ENCODE measurements at places on chromosomes 13 and 19.

GRCh38 chr13:45269204-45269603, 68.4 kb upstream of the KCTD4 start:
- DNase-seq = peak; percentile 71

GRCh38 chr19:39996218-39996810, 546 bp upstream of the ZNF546 start:
- peak; percentile 44 for DNase-seq

DNA sequence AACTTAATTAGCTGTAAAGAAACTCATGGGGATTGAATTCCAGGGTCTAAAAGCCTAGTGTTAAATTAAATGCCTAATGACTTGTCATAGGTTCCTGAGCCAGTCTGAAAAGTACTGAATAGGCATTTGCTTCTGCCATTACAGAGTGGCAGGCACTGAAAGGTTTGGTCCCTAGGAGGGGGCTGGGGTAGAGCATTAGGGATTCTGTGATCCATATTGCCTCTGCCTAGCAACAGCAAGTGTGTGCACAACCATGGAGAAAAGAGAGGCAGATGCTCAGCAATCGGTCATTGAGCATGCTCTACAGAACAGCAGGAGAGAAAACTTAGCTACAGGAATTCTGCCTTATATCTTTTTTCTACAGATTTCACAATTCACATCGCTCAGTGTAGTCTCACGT, 133.5 kb downstream of the TRPC4 start:
- DNase-seq = no peak

- no peak for DNase-seq
Observed at GRCh38 chr19:6769006-6769619, 1.9 kb upstream of the SH2D3A start.

DNA sequence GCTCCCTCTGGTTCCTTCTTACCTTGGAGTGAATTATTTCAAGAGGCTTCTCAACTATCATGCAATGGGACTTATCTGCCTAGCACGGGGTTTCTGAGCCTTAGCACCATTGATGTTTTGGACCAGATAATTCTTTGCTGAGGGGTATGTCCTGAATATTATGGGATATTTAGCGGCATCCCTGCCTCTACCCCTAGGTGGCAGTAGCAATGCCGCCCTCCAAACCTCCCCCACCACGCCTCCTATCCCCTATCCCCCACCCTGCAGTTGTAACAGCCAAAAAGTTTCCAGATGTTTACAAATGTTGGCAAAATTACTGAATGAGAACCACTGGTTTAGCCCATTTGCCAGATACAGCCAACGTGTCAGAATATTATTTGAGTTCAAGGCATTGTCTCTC, 125.5 kb downstream of the POSTN start:
- no peak for DNase-seq

- no peak for DNase-seq
Observed at GRCh38 chr13:41386211-41386610, 71.1 kb upstream of the RGCC start.

DNA sequence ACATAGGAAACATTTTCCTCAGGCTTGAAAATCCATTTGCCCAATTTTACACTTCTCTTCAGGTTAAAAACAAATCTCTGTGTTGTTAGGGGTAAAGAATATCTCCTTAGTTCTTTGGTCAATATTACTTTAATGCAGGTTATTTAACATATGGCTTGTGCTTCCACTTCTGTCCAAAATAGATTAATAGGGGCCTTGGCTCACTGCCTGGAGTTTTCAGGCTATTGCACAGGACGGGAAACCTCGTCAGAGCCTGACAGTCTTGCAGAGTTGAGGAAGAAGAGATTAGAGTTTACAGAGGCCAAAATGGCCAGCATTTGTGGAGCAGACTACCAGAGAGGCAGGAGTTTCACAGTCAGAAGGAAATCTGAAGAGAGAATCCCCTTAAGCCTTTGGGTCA, 863.9 kb upstream of the GPC6 start:
- DNase-seq = no peak

DNA sequence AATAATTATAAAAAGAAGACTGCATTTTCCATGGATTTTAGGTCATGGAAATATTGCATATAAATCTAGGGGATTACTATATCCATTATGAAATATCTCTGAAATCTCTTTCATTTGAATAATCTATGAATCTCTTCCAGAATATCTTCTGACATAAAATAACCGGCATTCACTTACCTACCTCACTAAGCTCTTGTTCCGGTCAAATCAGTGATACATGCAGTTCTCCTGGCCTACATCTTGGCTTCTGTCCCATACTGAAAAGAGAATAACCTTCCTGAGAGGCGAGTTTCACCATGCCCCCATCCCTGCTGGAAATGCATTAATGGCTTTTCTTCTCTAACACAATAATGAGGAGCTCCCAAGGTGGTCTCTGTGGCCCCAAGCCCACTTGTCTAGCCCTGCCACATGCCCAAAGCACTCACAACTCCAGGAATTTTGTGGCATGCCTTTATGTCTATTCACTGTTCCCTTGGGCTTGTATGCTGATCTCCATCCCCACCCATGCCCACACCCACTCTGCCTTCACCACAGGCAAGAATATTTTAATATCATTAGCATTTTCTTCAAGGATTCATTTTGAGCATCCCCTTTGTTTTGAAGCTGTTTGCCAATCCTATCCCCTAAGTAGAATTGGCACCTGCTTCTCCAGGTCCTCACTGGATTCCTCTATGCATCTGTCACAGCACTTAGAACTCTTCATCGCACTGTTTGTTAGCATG, 401.6 kb downstream of the COG6 start:
- no peak for DNase-seq

GRCh38 chr19:42362891-42363440, 27.1 kb downstream of the CNFN start:
- DNase-seq = no peak

GRCh38 chr19:32674153-32674930, 638 bp downstream of the ANKRD27 start:
- DNase-seq = no peak

DNA sequence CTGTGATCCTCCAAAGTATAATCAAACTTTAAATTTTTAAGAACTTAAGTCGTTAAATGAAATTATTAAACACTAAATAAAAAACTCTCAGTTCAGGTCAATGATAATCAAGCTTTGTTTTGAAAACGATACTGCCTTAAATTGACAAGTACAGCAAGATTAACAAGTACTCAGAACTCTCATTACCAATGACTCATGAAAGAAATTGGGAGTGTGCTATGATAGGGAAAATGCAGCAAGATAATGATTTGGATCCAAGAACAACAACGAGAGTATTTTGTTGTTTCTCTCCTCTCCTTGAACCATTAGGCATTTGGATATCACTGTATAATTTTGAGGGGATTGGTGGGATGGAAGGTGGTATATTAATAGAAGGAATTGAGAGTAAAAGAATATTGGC, 10.2 kb downstream of the N4BP2L2 start:
- DNase-seq = no peak

- DNase-seq = no peak
Observed at GRCh38 chr19:13207237-13207845, 57.1 kb downstream of the IER2 start.

- DNase-seq = no peak
Observed at GRCh38 chr19:38287604-38288003, 16.4 kb upstream of the C19orf33 start.

DNA sequence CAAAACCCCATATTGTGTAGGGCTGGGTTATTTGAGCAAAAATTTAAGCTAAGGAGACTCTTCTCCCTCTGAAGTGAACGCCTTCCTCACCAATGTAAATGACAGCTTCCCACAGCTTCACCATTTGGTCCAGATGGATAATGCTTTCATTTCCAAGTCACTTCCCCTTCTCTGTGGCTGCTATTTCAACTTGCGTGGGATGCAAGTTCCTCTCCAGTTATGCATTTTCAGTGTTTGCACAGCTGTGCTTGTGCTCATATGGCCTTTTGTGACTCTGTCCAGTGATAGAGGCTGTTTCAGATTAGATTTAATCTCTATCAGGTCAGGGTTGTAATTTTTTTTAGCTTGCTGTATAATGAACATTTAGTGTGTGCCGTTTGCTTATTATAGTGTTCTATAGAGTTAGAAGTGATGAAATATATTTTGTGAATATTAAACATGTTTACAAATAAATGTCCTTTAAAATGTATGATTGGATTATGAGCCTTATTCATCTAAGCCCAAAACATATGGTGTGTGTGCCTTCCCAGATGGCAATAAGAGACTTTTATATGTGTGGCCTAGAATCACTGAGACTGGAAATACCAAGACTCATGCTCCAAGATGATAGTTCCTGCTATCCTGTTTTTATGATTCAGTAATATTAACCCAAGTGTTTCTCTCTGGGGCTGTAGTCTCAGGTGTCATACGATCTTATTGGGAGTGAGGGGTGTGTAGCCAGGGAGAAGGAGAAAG, 86.6 kb downstream of the TNFRSF19 start:
- DNase-seq = no peak

DNA sequence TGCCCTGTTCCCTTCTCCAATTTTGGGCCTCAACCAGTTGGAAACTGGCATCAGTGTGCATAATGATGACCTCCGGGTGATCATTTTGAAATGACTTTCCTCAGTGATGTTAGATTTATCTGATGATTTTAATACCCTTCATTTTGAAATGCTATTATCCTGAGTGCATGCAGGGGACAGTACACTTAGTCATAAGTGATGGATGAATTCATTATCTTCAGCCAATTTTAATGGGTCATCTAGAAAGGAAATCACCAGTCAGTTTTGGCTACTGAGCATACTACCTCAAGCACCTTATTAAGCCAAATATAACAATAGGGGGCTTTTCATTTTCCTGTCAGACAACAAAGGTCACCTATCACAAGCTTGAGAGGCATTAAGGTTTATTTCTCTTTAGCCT, 118.5 kb upstream of the MIR17HG start:
- DNase-seq = no peak

GRCh38 chr19:35346193-35347052, 1.3 kb upstream of the FFAR1 start:
- DNase-seq = no peak

GRCh38 chr19:52660981-52661380, 22.8 kb upstream of the ZNF83 start:
- DNase-seq = peak; percentile 60

DNA sequence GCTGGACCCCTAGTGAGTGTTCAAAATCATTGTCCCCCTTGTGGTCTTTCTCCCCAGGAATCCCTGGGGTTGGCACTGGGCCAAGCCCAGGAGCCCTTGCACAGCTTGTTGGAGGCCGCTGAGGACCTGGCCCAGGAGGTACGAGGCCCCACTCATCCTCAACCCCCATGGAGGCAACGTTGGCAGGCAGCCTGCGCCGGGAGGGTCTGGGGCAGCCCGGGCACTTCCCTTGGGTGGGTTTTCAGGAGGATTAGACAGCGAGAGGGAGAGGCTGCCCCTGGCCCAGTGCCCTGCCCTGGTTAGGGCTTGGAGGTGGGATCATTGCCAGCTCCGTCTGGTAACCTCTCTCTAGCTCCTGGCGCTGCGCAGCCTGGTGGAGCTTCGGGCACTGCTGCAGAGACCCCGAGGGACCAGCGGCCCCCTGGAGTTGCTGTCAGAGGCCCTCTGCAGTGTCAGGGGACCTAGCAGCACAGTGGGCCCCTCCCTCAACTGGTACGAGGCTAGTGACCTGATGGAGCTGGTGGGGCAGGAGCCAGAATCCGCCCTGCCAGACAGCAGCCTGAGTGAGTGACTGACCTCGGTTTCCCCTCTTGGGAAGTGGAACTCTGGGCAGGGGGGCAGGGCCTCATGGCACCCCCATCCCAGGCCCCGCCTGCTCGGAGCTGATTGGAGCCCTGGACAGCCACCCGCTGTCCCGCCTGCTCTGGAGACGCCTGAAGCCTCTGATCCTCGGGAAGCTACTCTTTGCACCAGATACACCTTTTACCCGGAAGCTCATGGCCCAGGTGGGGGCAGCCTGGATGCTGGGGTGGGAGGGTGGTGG, 3.0 kb downstream of the ABCA7 start:
- no peak for DNase-seq

GRCh38 chr13:72534951-72535640, 192.3 kb downstream of the MZT1 start:
- no peak for DNase-seq

GRCh38 chr19:19655051-19655594, 8.4 kb downstream of the ATP13A1 start:
- no peak for DNase-seq

- peak; percentile 53 for DNase-seq
Observed at GRCh38 chr19:35549174-35549788, 3.9 kb downstream of the TMEM147 start.

- DNase-seq = no peak
Observed at GRCh38 chr19:33773704-33774624, 22.7 kb upstream of the KCTD15 start.

DNA sequence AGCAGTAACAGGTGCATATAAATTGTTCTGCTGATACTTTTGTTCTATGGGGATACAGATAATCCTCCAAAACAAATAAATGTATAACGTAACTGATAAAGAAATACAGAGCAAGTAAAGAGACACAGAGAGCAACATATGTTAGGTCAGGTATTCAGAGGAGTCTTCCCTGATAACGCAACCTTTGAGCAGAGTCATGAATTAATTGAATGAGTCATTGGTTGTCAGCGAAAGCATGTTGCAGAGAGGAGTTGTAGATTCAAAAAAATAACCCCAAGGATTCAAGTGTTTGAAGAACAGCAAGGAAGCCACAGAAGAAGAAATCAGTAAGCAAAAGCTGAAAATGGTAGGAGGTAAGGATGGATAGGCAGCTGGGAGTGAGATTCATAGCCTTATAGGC, 245.2 kb downstream of the TBC1D4 start:
- peak; percentile 35 for DNase-seq

- DNase-seq = no peak
Observed at GRCh38 chr19:41325947-41326706, 16.2 kb downstream of the CCDC97 start.

DNA sequence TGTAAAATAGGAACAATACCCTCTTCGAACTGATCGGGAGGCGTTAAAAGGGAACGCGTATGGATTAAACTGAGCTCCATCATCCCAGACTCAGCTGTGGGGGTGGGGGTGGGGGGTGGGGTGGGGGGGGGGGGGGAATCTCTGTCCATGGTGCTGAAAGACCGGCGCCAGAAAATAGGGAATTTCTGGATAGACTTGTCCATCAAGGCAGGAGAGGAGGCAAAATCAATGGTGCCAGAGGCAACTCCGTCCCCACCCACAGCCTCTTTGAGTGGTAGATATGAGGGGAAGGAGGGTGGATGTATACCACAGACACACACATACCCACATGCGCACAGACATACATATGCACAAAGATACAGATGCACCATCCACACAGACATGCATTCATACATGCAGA, 37.4 kb downstream of the ZNF787 start:
- no peak for DNase-seq

- no peak for DNase-seq
Observed at GRCh38 chr19:6861683-6862286, 25.6 kb upstream of the ADGRE1 start.

DNA sequence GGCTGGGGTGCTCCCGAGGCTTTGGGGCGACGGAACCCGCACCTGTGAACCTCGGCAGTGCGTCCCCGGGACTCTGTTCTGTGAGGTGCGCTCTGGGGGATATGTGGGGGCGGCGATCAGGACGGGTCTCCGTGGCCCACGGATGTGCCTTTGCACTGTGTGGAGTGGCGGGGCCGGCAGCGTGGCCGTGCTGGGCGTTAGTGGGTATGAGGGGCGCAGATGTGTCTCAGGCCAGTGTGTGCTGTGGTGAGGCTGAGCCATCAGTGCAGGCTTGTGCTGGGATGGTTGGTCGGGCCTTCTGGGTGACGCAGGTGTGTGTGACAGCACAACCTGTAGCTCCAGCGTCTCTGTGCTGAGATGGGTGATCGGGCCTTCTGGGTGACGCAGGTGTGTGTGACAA, 16.9 kb downstream of the ZNF331 start:
- no peak for DNase-seq

- no peak for DNase-seq
Observed at GRCh38 chr13:72804301-72804700, 22.4 kb downstream of the PIBF1 start.

Data from A172 (cell line).